ENCODE measurements at places on chromosomes 1 and 21.

DNA sequence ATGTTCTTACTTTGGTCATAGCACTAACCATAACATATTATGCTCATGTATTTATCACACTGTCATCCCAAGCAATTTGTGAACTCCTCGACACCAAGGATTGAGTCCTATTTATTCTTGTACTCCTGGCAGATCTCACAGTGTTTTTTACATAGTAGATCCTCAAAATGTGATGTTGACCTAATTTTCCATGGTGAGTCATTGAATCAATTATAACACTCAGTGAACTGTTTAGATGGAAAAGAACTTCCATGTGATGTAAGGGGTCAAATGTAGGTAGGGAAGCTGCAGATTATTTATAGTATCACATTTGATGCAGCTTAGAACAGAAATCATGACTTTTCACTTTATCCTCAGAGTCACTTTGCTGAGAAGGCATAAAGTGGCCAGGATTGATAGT is 281.9 kb upstream of the ADAMTS5 start:
- no peak for DNase-seq

DNA sequence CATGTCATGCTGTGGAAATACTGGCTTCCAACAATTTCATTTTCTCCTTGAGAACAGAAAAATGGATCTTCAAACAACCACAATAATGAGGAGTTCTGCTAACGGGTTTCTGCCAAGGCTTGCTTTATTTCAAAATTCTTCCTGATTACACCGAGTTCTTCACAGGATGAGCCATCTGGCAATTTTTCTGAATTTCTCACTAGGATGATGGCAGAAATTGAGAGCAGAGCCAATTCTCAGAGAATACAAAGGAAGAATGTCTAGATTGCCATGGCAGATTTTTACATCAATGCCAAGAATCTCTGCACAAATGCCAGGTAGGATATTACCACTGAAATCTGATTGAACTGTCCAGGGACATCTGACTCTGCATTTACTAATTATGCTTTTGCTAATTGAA is 619.0 kb upstream of the CHRM3 start:
- no peak for DNase-seq

- DNase-seq = peak; percentile 55
Observed at GRCh38 chr1:9181990-9182783, 52.4 kb upstream of the H6PD start.

DNA sequence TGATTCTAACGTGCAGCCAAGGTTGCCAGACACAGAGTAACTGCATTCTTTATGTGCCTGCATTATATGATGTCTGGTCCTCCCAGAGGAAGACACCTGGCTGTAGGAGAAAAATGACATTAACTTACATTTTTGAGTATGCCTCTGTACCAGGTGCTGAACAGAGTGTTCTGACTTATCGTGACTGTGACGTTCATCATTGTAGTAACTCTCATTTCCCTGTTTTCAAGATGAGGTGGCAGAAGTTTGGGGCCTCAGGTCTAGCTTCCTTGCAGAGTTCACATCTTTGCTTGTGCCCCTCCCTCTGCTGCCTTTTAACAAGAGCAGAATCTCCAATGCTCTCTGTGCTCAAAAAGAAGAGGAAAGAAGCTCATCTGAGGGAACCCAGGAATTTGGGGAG is 488.0 kb downstream of the AJAP1 start:
- no peak for DNase-seq

- DNase-seq = no peak
Observed at GRCh38 chr1:116572099-116572498, 1.3 kb upstream of the CD58 start.

GRCh38 chr1:114154146-114154962 is 685 bp upstream of the SYT6 start:
- peak; percentile 74 for DNase-seq

DNA sequence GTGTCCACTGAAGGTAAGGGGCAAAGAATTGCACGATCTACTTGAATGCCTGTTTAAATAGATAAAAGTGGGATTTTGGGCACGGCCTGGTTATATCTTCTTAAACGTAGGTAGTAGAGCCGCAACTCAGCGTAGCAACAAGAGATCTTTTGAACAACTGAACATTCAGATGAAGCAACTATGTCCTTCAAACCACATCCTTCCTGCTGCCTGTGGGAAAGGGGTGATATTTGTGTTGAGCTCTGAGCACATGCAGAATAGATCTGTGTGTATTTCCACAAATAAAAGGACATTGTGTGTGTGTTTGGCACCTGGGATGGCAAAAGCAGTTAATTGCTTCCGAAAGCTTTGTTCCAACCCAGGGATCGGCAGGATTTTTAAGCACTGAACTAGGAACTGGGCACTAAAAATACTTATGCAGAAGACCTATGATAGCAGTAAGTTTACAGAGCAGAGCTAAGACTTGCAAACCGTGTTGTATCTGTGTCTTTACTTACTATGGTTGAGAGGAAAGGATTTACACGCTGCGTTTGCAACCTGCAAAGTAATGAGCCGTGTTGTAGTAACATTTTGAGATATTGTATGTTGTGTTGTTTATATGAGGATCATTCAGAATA is 333.4 kb downstream of the CHRM3 start:
- no peak for DNase-seq
